ENCODE measurements at places on chromosomes 1 and 21.

- DNase-seq: no peak
These were observed 29.4 kb upstream of the IFNLR1 start for GRCh38 chr1:24216276-24217074.

DNA sequence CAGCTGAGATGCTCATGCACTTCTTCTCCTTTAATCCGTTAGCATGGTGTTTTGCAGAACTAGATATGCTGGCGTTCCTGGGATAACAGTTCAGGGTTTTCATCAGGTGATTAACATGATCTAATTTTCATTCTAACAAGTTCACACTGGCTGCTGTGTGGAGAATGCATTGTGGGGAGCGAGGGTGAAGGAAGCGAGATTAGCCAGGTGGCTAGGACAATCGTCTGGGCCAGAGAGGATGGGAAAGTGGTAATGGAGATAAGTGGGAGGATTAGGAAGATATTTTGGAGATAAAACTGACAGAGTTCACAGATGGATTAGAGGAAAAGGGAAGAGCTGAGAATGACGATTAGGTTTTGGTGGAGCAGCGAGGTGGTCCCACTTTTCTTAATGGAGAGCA is 138.1 kb upstream of the MAGI3 start:
- DNase-seq: no peak

GRCh38 chr1:209645574-209646452 is 6.4 kb downstream of the LAMB3 start:
- DNase-seq: no peak

GRCh38 chr1:81330521-81330920 is 470.2 kb upstream of the ADGRL2 start:
- no peak for DNase-seq

DNA sequence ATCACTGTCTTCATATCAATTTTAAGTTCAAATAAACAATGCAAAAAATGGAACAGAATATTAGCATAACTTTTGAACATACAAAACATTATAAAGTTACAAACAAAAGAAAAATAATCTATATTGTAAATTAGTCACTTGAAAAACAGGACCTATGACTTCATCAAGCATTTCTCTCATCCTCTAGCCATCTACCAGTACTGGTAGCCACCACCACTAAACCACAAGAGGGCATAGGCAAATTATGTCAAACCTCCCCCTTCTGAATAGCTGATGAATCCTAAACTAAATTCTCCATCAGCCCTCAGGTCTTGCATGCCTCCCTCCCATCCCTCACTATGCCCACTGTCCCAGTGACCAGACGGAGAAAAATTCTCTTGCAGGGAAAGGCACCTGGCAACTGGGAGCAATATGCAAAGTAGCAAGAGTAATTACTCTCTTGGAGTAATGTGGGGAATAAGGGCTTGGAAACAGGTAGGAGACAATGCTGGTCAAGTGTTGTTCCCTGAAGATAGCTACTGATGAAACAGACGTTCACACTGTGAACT is 37.1 kb downstream of the SSX2IP start:
- no peak for DNase-seq

DNA sequence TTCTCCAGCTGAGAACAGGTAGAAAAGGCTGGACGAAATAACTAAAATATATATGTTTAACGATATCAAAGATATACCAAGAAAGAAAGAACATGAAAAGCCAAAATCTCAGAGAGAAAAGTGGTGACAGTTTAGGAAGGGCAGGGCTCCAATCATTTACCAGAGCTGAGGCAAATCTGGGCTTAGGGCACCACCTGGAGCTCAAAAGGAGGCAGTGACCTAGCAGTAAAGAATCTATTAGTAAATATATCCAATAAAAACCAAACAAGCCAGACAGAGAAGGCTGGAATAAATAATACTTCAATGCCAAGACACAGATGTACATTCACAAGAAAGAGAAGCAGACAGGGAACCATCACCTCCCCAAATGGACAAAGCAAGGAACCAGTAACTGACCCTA is 43.5 kb downstream of the CHIA start:
- DNase-seq: peak; percentile 42

DNA sequence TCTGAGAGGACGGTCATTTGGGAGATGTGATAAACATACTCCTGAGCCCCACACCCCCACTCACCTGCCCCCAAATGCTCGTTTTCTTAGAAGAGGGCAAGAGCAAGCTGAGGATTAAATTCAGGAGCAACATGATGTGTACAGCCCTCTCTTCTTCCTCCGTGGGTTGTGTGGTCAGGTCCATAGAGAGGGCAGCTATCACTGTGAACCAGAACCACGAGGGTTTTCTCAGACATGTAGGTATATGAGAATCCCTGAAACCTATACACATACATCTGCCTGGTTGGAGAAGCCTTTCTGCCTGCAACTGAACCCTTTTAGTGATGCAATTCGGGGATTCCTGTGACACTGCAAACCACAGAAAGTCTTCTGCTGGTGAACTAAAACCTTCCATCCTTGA is 38.9 kb downstream of the PGM1 start:
- no peak for DNase-seq

- no peak for DNase-seq
These were observed 8.8 kb upstream of the FABP3 start for GRCh38 chr1:31381394-31382294.

DNA sequence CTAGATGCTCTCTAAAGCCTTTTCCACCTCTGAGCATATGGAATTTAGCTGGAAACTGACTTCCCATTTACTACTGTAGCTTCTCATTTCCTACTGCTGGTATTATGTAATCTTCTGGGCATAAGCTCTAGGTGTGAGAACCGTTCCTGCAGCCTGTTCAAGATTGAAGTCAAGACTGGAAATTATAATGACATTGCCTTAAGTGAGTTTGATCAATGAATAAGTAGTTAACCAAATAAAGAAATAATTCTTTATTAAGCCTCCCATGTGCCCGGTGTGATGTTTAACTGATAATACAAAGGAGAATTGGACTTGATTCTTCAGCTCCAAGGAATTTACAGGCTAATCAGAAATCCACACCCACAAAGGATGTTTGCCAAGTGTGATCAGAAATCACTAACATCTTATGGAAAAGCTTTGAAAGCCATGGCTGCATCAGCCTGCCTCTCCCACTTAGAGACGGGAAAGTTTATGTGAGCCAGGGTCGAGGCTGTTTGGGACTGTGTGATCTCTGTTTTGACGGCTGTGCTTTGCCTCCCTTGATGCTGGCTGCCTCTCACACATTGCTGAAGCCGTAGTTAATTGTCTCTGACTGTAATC is 36.4 kb upstream of the PRELP start:
- no peak for DNase-seq

- no peak for DNase-seq
These were observed 6.2 kb downstream of the TRAF5 start for GRCh38 chr1:211332830-211333229.

DNA sequence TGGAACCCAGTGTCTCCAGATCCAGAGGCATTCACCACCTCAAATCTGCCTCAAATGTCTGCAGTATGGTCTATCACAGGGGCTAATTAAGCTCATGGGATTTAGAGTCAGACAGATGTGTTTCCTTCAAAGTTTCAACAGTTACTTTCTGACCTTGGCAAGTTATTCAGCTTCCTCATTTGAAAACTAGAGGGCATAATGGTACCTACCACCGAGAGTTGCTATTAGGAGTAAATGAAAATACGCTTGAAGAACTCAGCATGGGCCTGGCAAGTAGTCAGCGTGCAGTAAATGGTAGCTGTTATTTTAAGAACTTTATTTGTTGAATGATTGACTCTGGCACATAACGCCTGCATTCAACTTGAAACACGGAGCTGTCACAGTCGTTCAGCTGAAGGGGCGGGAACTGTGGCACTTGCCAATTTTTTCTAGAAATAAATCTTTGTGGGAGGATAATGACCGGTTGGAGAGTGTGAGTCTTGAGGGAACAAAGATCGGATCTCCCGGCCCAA is 1.2 kb upstream of the CAP1 start:
- DNase-seq: no peak

- no peak for DNase-seq
These were observed 36.9 kb downstream of the PHC2 start for GRCh38 chr1:33393991-33394390.

GRCh38 chr1:55558515-55558914 is 343.4 kb upstream of the USP24 start:
- no peak for DNase-seq

- DNase-seq: no peak
These were observed 85.3 kb downstream of the SCCPDH start for GRCh38 chr1:246809473-246809872.

- no peak for DNase-seq
These were observed 43.6 kb downstream of the RAP1GAP start for GRCh38 chr1:21625390-21626190.

DNA sequence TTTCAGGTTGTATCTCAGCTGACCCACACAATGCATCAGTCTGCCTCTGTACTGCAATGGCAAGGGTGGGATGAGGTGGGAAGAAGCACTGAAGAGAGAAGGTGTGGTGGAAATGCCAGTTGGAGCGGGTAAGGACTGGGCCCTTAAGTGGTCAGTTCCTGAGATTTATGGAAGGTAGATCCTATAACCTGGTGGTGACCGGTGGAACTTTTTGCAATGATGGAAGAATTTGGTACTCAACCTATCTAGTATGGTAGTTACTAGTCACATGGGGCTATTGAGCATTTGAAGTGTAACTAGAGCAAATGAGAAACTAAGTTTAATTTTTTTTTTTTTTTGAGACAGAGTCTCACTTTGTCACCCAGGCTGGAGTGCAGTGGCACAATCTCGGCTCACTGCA is 8.2 kb upstream of the HPCAL4 start:
- no peak for DNase-seq

DNA sequence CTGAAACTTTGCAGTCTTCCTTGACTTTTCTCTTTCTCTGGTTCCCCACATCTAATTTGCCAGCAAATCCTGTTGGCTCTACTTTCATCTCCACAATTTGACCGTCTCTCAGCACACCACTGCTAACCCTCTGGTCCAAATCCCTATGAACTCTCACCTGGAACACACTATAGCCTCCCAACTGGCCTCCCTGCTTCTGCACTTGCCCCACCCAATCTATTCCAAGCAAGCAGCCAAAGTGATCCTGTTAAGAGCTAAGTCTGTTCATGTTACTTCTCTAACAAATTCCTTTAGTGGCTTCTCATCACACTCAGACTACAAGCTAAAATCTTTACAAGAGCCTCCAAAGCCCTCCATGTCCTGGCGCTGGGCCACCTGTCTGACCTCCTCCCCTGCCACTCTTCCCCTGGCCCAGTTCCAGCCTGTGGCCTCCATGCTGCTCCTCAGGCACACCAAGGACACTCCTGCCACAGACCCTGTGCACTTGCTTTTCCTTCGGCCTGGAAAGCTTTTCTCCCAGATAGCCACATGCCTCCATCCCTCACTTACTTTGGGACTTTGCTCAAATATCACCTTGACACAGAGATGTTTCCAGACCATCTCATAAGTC is 104.1 kb downstream of the DTL start:
- DNase-seq: no peak

GRCh38 chr1:119870917-119871596 is 25.3 kb downstream of the ADAM30 start:
- peak; percentile 77 for DNase-seq
